ENCODE measurements at places on chromosomes 3 and 15.

DNA sequence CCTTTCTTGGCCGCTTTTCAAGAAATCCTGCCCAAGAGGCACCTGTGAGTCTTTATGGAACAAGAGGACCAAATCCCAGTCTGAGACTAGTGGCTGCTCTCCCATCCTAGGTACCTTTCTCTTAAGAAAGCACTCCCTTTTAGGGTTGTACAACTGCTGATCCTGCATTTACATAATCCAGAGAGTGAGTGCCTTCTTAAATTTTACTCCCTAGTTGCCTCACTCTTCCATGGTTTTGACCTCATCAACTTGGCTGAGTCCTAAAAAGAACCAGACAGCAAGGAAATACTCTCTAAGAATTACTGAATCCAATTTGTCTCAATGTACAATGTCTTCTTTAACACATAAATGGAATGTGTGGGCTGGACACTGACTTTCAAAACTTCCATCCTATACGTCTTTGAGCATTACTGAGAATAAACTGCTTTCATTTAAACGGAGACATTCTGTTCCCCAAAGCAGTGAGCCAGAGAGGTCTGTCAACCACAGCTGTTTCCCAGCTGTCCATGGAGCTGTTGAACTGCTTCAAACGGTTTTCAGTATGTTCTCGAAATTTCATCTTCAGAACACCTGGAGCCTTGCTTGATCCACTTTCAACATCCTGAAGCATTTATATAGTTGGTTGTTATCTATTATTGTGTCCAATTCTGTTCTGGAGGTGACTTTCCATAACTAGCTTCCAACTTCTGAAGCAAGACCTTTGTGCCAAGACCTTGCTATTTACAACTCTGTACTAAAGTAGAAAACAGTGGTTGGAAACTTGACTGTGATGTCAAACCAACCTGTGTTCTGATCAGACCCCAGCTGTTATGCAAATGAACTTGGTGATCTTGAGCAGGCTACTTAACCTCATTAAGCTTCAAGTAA, 179.1 kb downstream of the SLC9A9 start:
- no peak for DNase-seq

- DNase-seq, result peak; percentile 35
Measured at GRCh38 chr15:69090197-69090948, 70.1 kb upstream of the GLCE start.

- DNase-seq, result no peak
Measured at GRCh38 chr3:100912976-100913545, 80.2 kb downstream of the ABI3BP start.

- DNase-seq, result peak; percentile 17
Measured at GRCh38 chr15:56869573-56869972, 48.9 kb upstream of the TCF12 start.

GRCh38 chr3:134317106-134317947, 56.9 kb downstream of the AMOTL2 start:
- peak; percentile 76 for DNase-seq

All from astrocyte of the hippocampus (primary cell).